ENCODE measurements at places on chromosomes 3 and 15. TPM values are rescaled to one million over a fixed set of nuclear protein-coding genes. Genes with fewer than 3 reads are reported as not detected.

DNA sequence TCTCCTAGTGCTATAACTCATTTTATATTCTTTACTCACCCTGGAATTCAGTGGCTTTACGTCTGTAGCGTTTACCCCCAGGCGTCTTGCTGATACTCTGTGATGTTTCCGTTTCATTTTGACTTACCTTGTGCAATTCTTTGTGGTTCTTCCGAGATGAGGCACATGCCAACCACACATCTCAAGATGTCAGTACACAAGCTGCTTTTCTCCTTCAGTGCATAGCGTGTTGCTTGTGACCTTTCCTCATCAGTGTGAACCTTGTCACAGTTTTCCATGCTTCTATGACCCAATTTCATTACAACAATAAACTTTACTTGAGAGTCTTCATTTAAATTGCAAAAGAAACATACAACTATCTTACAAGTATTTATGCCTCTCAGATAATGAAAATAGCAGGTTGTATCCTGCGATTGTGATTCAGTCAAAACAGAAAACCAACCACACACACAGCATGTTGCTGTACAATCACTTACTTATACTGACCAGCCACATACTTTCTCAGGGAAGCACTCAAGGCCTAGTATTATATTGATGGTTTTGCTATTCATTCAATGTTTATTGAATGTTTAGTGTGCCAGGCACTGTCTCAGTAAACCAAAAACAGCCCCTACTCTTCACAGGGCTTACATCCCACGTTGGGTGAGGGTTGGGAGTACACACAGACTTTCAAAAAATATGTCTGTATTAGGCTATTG lies 4.6 kb upstream of the TBL1XR1 start:
- DNase-seq, result no peak

- no peak for DNase-seq
These were observed 649.2 kb downstream of the ZPLD1 start for GRCh38 chr3:103083848-103084631.

GRCh38 chr3:129439226-129439816 lies 427 bp downstream of the MBD4 start:
- peak; percentile 17 for DNase-seq

DNA sequence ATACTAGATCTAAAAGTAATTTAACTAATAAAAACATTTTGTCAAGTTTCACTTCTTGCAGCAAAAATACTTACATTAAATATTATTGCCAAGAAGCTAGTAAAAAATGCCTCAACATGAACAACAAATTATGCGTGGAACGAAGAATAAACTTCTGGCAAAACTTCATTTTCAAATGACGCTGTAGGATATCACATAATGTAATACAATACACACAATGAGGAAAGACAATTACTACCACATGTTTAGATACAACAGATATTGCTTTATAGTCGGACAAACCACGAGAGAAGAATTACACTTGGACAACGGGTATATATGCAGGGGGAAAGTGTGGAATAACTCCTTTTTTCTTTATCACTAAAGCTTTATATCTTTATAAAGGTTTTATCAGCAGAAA lies 21.6 kb downstream of the P3H2 start:
- DNase-seq, result no peak

DNA sequence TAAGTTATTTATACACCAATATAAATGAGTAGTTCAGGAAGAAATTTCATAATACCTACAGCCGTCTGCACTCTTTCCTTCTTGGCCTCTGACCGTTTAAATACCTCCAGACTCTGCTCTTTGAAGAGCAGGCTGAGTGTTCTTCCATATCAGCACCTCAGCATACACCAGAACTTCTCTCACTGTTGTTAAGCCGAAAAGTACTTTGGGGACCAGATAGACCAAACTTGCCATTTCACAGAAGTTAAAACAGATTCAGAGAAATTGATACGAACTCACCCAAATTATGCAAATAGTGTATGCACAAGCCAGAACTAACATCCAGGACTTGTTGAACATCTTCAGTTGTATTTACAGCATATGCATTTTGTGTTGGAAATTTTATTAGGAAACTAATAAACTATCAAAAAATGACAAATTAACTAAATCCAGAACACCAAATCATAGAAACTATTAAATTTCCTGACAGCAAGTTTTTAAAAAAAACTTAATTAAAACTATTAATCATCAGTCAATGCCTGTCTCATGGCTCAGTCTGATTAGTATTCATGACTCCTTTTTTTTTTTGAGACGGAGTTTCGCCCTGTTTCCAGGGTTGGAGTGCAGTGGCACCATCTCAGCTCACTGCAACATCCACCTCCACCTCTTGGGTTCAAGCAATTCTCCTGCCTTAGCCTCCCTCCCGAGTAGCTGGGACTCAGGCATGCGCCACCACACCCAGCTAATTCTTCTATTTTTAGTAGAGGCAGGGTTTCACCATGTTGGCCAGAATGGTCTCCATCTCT lies 24.1 kb downstream of the CGGBP1 start:
- DNase-seq, result no peak

- DNase-seq, result no peak
These were observed 3.1 kb upstream of the TTLL3 start for GRCh38 chr3:9806688-9807589.

DNA sequence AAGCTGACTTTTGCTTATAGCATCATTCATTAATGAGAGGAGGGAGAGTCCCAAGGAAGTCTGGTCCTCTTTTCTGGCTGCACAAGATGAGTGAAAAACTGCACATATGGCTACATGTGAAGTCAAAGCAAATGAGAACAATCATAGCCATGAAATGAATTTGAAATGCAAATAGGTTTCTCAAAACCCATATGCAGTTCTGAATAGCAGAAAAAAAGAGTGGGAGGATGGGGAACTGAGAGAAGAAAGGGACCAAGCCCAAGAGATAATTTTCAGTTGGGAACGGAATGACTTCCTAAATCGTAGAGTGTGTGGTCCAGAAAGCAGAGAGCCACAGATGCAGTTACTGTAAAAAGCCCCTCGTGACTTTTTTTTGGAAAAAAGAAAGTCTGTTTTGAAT lies 66.3 kb downstream of the GTPBP8 start:
- DNase-seq, result no peak

- DNase-seq, result no peak
These were observed 14.8 kb downstream of the MYL3 start for GRCh38 chr3:46848271-46849044.

- no peak for DNase-seq
These were observed 3.9 kb downstream of the CPOX start for GRCh38 chr3:98589331-98590036.

DNA sequence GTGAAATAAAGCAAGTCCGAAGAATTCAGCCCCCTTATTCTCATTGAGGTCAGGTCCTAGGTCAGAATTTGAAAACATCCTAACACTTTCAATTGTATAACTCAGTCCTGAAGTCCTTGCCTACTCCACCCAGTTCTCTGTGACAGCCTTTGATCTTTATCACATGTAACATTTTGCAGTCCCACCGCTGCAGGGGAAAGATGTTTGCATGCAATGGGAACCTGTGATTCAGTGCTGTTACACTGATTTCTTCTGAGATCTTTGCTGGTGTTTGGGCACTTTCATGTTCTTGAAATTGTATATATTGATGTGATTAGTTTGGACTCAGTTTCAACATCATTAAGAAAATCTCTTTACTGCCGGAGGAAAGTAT lies 18.0 kb upstream of the SECISBP2L start:
- DNase-seq, result no peak

DNA sequence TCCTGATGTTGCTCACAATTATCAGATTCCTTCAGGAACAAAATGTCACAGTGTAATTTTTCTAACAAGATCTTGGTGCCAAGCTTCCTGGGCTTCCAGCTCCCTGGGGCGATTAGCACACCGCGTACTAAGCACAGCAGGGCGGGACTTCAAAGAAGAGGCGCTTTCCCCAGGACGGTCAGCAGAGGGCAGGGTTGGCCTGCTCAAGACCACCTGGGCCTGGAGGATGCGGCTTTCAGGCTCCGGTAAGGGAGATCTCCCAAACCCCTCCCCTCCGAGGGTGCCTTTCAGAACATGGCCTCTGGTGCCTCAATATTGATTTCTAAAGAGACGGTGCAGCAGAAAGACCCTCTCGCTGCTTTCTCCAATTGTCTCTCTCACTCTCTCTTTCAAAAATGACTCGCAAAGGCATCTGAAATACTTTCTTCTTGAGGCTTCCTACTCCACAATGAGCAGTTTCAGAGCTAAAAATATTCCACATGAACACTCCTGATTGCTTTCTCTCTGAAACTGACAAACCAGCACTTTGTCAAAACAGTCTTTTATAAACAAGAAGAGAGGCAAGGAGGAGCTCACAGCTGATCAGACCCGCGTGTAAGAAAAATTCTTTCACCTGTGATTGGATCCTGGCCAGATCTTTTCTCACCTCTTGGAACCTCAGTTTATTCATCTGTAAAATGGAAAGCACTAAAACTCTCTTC lies 154.0 kb downstream of the ADAMTS9 start:
- DNase-seq, result peak; percentile 89

- DNase-seq, result no peak
These were observed 17.7 kb upstream of the PRR23E start for GRCh38 chr3:127175272-127175671.

- no peak for DNase-seq
These were observed 176.7 kb downstream of the DIPK2A start for GRCh38 chr3:144148356-144148755.

DNA sequence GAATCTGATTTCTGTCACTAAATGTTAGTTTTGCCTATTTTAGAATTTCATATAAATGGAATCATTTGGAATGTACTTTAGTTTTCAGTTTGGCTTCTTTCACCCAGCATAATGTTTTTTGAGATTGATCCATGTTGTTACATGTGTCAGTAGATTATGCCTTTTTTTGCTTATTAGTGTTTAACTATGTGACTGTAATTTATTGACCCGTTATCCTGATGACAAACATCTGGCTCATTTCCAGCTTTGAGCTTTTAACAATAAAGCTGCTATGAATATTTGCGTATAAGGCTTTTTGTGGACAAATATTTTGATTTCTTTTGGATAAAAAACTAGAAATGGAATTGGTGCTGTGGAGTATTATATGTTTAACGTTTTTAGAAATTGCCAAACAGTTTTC lies 254.5 kb upstream of the CFAP20DC start:
- DNase-seq, result no peak

DNA sequence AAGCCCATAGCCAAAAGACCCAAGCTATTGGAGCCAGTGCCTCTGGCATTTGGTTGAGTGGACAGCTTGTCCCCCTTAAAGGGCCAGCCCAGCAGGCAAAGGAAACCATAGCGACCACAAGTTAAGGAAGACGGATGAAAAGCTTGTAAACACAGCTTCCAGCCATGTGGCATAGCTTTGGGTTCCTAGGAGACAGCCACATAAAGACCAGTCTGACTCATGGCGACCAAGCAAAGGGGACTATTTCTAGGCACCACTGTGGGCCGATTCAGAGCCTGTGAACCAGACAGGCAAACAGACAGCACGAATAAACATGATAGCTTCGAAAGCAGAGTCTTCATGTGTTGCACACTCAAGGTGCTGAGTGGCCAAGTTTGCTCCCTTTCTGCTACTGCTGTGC lies 30.5 kb upstream of the SRGAP3 start:
- no peak for DNase-seq

GRCh38 chr3:65196663-65197062 lies 508.9 kb upstream of the ADAMTS9 start:
- no peak for DNase-seq

DNA sequence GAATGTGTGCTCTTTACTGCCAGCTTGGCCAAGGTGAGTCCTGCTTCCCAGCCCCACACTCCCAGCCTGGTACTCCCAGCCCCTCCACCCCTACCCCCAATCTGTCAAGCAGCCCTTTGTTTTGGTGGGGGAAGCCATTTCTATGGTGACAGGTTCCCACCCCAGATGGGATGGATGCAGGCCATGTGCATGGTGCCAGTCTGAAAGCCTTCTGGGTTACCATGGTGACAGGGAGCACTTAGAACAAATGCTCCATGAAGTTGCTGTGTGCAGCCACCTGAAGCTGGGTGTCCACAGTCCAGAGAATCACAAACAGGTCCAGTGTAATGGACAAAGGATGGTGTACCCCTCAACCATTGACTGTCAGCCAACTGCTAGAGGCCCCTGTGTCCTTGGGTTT lies 19.1 kb upstream of the VILL start:
- no peak for DNase-seq

GRCh38 chr15:90762109-90762508 lies 45.0 kb downstream of the BLM start:
- no peak for DNase-seq

DNA sequence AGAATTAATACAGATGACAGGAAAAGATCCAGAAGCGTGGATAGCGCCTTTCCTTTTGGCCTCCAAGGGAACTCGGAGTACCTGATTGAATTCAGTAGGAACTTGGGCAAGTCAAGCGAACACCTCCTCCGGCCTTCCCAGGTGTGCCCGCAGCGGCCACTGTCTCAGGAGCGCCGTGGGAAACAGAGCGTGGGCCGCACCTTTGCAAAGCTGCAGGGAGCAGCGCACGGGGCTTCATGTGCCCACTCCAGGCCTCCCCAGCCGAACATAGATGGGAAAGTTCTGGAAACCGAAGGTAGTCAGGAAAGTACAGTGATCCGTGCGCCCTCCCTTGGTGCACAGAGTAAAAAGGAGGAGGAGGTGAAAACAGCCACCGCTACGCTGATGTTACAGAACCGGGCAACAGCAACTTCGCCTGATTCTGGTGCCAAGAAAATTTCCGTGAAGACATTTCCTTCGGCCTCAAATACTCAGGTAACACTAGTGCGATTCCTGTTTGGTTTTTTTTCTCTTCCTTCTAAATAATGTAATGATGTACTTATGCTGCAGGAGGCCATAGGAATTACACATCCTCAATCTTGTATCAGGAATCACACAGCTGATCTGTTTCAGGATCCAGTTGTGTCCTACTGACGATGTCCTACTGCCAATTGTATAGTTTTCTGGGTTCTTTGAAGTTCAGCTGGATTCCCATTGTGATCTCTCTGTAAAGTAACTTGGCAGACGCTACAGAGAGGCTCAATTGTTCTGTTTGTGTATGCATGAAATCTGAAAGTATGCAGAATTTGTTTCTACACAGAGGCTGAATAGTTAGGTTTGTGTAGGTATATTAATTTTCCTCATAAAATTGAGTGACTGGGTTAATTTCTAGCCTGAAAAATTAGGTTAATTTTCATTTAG lies 63.1 kb downstream of the CGNL1 start:
- no peak for DNase-seq

- peak; percentile 63 for DNase-seq
These were observed 227.7 kb downstream of the ADAMTS17 start for GRCh38 chr15:100114100-100114499.

- DNase-seq, result no peak
These were observed 3.7 kb downstream of the ZNF280D start for GRCh38 chr15:56729561-56729960.

The HIGD2B gene
- not detected for polyA plus RNA-seq

The DISP2 gene
- 0.44 TPM for polyA plus RNA-seq

The CCR9 gene
- 0.10 TPM for polyA plus RNA-seq

The MORC1 gene
- 0.64 TPM for polyA plus RNA-seq

The PARP15 gene
- 0.27 TPM for polyA plus RNA-seq

The MCF2L2 gene
- 1.5 TPM for polyA plus RNA-seq

The CP gene
- 0.70 TPM for polyA plus RNA-seq

The HESX1 gene
- polyA plus RNA-seq, result 2.6 TPM

The CFAP161 gene
- 0.43 TPM for polyA plus RNA-seq

The NDUFAF3 gene
- polyA plus RNA-seq, result 80.8 TPM

The DVL3 gene
- 97.5 TPM for polyA plus RNA-seq

Measured in renal pelvis (tissue), 12 donors.